ENCODE measurements at places on chromosomes 11 and 22. TPM values are rescaled to one million over a fixed set of nuclear protein-coding genes. Genes with fewer than 3 reads are reported as not detected.

DNA sequence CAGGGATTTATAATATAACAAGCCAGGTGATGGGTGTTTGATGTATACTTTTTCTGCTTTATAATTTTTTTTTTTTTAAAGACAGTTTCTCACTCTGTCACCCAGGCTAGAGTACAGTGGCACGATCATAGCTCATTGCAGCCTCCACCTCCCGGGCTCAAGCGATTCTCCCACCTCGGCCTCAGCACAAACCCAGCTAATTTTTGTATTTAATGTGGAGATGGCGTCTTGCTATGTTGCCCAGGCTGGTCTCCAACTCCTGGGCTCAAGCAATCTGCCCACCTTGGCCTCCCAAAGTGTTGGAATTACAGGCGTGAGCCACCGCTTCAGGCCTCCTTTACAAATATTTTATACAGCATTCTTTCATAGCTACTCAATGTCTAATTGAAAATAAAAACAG is 48.6 kb downstream of the MORC2 start:
- no peak for DNase-seq

Gene RTCB
- total RNA-seq: 97.3 TPM

Gene RASL10A
- 1.2 TPM for total RNA-seq

Gene APOL6
- 0.07 TPM for total RNA-seq
